Esophagus squamous epithelium (tissue), 5 donors: ENCODE measurements at places on chromosomes 6 and 20.

DNA sequence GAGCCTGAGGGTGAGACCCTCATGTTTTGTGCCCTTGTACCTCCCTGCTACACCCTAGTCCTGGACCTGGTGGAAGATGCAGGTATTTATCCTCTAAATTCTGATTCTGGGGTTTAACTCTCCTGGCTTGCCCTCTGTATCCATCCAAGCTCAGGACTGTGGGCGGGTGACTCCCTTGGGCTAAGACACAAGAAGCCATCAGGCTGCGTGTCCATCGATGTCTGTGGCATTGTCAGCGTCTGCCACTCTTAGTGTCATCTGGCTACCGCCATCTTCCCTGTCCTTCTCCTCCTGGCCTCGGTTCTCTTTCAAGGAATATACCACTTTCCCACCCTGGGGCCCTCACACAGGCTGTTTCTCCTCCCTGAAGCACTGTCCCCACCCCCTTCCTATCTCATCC is 28.9 kb upstream of the BLCAP start:
- DNase-seq = no peak

DNA sequence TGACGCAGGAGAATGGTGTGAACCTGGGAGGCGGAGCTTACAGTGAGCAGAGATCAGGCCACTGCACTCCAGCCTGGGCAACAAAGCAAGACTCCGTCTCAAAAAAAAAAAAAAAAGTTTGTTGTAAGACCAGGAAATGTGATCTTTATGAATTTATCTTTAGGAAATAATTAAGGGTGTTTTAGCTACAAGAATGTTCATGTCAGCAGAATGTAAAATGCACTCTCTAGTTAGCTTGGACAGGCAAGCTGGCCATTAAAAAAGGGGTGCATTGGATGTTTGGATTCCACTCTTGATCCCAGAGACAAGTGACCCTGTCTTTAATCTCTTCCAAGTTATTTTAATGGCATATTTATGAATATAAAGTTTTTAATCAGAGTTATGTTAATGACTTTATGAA is 19.6 kb downstream of the ENPP3 start:
- DNase-seq = no peak

DNA sequence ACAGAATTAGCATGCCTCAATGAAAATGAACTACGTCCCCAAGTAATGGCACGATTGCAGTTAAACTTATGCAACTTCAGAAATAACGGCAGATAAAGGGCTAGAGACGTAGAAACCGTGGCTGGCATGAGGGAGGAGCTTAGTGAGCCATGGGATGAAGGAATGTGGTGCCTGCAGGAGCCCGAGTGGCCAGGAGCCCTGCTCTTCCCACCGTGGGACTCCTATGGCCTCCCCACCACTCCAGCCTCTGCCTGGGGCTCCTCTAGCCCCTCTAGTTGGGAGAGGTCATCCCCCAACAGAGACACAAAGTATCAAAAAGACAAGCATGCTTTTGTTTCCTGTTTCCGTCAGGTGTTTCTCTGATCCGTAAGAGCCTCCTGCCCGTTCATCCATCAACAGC is 75.1 kb upstream of the BHLHE23 start:
- no peak for DNase-seq

- DNase-seq = no peak
Observed at GRCh38 chr6:157249826-157250225, 73.5 kb downstream of the TMEM242 start.

- no peak for DNase-seq
Observed at GRCh38 chr20:49283703-49284625, 6.1 kb upstream of the ZNFX1 start.

GRCh38 chr6:143126574-143126941 is 65.9 kb downstream of the AIG1 start:
- DNase-seq = no peak

DNA sequence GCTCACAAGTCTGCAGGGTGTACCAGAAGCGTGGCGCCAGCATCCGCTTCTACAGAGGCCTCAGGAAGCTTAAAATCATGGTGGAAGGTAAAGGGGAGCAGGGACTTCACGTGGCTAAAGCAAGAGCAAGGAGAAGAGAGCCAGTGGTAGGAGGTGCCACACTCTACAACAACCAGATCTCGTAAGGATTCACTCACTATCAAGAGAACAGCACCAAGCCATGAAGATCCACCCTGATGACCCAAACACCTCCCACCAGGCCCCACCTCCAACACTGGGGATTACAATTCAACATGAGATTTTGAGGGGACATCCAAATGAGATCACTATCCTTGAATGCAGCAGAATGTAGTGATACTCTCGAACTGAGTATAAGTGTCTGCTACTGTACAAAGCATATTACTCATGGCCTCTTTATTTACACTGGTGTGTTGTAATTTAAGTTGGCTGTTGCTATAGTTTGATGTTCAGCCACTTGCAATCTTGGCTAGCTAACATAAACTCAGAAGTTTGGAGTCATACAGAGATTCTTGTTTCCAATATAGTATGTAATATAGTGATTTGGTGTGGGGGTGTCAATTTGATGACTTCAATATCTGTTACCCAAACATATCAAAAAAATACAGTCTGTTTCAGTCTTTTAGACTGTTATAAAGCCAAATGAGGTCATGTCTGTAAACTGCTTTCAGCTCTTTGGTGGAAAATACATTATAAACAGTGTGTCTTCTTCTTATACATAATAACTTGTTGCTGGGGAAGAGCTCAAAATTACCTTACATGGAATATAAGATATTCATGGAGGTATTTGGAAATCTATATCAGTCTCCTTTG is 39.4 kb upstream of the MYLIP start:
- DNase-seq = no peak

GRCh38 chr6:170074907-170075306 is 216.0 kb downstream of the DLL1 start:
- no peak for DNase-seq

- no peak for DNase-seq
Observed at GRCh38 chr6:72250664-72251063, 364.3 kb downstream of the RIMS1 start.

DNA sequence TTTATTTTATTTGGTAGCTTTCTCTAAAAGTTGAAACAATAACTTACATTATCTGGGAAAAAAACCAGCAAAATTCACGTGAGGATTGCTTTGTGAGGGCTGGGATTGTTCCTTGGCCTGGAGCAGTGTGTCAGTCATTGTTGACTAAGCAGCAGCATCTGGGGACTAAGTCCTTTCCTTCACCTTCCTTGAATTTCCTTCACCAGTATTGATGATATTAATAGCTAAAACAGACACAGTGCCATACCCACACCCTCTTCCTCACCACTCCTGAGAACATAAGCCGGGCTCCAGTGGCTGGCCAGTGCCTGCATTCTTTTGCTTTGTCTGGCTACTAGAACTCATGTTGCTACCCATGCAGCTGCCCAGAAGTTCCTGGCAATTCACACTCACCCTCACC is 23.7 kb downstream of the PLCB1 start:
- DNase-seq = no peak

GRCh38 chr6:145929037-145929633 is 35.0 kb downstream of the SHPRH start:
- no peak for DNase-seq

DNA sequence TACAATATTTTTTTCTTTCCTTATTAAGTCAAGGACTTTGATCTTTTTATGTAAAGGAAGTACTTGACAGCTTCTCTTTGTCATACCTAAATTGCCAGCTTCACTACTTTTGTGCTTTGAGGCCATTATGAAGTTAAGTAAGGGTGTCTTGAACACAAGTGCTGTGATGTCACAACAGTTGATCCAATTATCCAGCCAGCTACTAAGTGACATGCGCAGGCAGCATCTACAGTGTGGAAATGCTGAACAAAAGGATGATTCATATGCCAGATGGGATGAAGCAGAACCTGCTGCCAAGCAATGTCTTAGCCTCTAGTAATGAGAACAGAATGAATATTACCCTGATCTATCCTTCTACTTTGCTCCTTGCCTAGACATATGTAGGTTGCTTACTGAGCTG is 68.3 kb upstream of the TMEM244 start:
- DNase-seq = no peak

DNA sequence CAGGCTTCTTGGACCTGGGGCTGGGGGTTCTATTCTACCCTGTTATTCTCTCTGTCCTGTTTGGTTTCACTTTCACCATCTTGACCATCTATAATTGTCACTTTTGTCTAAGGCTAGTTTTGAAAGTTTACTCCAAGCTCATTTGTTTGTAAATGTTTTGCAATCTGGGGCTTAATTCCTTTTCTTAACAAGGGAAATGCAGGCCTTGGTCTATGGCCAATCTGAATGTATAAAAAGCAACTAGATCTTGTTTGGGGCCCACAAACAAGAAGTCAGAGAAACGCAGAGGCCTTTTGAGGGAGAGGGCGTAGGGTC is 86.3 kb upstream of the PREP start:
- DNase-seq = no peak

DNA sequence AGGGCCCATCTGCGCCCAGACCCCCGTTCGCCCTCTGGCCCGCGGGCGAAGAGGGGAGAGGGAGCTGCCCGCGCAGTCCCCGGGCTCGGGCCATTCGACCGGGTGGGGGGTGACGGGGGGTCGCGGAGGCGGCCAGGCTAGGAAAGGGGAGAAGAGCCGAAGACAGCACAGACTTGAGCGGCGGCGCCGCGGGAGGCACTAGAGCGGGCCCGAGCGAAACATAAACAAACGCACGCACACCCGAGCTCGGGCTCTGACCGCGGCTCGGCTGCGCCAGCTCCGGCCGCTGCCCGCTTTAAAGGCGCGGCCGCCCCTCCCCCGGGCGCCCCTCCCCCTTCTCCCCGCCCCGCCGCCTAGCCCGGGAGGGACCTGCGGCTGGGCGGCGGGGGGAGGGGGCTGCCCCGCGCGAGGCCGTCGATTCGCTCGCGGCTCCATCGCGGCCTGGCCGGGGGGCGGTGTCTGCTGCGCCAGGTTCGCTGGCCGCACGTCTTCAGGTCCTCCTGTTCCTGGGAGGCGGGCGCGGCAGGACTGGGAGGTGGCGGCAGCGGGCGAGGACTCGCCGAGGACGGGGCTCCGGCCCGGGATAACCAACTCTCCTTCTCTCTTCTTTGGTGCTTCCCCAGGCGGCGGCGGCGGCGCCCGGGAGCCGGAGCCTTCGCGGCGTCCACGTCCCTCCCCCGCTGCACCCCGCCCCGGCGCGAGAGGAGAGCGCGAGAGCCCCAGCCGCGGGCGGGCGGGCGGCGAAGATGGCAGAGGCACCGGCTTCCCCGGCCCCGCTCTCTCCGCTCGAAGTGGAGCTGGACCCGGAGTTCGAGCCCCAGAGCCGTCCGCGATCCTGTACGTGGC is at the start of gene FOXO3:
Gene FOXO3, plus strand, starts transcription at position 455 of the 846 bp plus-strand sequence. Its CDS starts 292 bp downstream, at position 747.
- DNase-seq = peak; percentile 36

- DNase-seq = no peak
Observed at GRCh38 chr6:83424392-83425018, 6.3 kb downstream of the ME1 start.

DNA sequence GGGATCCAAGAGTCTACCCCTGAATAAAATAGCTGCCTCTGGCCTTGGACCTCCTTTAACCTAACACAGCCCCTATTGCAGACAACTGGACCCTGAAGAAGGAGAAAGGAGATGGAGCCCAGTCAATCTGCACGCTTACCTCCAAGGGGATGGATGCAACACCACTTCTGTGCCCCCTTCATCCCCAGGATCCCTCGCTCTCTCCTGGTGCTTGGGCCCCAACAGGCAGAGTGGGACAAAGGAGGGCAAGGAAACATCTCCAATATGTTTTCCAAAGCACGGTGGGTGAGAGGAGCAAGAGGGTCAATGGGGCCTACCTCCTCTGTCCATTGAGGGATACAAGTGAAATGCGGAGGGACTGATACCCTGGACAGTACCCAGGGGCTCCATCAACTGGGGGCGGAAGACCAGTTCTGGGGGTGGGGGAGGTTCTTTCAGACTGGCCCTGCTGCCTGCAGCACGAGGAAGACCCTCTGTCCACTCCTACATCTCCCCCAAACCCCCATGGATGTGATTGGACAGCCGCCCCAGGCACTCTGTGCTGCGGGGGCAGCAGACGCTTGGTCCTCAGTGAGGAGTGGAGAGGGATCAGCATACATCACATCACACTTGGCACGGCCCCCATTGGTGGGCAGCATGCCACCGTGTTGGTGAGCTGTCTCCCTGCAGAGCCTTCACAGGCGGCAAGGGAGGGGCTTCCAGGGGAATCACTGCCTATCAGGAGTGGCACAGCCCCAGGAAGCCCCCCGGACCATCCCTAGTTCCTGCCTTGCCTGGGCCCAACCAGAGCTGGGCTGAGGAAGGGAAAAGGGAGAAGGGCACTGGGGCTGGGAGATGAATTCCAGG is 70.6 kb downstream of the MRPL14 start:
- no peak for DNase-seq

DNA sequence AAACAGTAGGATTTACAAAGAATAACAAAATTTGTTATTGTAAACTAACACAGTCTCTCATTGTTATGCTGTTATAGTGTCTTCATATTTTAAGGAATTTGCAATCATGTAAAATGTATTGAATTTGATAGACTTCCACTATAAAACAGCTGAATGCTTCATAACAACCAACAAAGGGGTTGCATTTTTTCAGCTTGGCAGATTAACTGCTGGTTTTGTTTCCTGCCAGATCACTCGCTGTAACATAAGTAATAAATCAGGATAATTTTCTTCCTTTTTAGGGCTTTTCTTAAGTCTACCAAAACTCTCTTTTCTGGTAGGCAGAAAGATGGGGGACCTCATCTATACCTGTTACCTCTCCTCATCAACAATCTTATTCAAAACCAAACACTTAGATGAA is 169.8 kb downstream of the SAMD5 start:
- no peak for DNase-seq

GRCh38 chr6:7974938-7975763 is 64.6 kb upstream of the TXNDC5 start:
- DNase-seq = no peak

GRCh38 chr20:5680192-5680591 is 70.0 kb upstream of the SHLD1 start:
- DNase-seq = no peak

DNA sequence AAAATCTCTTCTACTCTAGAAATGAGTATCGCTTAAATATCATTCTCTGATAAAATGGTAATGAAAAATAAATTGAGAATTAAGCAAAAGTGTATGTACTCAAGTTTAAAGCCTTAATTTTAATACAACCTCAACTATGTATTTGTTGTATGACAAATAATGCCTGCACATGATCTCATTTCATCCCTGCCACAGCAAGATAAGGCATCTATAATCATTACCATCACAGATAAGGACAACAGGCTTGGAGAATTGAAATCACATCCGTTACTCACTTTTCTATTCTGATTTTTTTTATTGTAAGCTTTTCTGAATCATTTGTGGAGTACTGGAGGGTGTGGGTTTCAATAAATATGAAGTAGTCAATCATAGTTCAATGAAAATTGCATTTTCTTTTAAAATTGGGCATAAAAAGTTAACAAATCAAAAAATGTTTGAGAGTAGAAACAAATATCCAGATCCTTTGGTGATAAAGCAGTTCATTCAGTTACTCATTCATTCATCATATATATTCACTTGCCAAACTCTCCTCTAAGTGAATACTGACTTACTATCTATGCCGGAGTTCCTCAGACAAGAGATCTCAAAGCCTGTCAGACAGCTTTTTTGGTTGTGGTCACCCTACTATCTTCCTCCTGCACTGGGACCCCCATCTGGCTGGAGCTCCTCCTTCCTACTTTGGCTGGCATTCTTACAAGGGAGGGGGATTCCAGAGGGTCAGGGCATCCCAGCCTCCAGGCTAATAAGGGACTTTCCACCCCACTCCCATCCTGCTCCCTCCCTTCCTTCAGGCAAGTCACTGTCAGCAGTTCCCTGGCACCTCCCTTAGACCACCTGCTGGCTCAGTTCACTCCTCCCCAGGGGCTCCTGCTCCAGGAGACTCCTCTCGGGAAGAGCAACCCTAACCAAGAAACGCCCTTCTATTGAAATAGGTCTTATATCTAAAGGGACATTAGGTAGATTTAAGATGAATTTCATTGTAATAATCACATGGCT is 118.6 kb downstream of the OGFRL1 start:
- DNase-seq = no peak
